NCI-H446 (cell line): ENCODE measurements at places on chromosomes 5 and 9.

- no peak for DNase-seq
Measured at GRCh38 chr9:122070728-122071515, 22.2 kb downstream of the TTLL11 start.

DNA sequence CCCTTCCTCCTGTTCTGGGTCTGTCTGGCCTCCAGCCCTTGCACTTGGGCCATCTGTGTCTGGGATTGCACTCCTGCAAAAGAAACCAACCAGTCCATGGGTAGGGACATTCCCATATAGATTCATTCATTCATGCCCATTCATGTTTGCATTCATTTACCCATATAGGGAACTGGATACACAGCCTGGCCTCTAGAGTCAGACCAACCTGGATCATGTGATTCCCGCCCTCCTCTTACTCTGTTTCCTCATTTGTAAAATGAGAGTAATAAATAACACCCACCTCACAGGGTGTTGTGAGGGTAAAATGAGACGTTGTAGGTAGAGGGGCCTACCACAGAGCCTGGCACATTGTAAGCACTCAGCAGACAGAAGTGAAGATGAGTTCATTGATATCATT, 8.5 kb downstream of the PCDH12 start:
- no peak for DNase-seq

DNA sequence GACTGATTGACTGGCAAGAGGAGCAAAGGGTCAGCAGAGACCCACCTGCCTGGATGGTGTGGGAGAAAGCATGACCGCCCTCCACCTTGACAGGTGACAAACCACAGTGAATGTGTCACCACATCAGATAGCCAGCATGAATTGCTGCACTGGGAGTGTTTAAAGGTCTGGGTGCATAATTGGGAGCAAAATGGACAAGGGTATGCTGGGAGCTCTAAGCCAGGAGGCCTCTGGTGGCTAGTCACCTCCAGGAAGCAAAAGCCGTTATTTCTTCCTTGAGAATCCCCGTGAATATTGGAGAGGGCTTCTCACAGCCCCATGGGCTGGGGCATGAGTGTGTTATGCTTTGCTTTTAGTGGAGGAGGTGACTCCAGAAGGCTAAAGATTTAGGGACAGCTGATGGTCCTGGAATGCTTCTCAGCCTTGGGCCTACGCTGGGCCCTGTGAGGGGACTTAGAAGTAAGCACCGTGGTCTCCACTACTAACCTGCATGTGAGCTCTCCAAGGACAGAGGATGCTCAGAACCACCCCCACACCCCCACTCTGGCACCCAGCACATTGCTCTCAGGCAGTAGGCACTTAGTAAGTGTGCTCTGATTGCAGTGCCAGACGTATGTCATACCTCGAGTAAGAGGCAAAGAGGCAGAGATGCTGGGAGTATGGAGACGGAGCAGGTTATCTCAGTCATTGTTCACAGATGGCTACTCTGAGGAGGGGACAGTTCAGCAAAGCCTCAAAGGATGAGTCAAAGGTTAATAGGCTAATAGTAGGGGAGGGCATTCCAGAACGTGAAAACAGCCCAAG, 9.1 kb upstream of the IRF1 start:
- DNase-seq: no peak

GRCh38 chr5:17343675-17344074, 126.2 kb downstream of the BASP1 start:
- DNase-seq: no peak

DNA sequence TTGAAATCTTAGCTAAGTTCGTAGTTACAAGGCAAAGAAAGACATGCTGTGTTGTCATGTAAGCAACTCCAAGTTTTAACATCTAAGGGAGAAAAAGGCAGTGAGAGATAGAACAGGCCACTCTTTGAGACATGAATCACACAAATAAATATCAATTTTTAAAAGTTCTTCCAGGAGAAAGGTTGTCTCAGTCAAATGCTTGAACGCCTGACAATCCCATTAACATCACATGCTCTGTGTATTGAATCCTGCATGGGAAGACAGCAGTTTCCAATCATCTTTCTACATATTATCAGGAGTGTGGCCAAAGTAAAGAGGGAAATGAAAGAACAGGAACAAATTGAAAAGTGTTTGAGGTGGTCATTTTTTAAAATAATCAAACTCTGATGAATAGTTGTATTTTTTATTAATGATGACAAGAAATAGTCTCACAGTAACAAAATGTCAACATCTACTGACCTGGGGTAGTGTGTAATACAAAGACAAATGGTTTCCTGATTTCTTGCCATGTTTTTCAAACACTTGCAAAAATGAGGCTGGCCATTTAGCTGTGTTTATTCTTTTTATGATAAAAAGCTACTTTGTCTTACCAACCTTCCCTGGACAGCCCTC, 6.4 kb upstream of the C6 start:
- DNase-seq: no peak

DNA sequence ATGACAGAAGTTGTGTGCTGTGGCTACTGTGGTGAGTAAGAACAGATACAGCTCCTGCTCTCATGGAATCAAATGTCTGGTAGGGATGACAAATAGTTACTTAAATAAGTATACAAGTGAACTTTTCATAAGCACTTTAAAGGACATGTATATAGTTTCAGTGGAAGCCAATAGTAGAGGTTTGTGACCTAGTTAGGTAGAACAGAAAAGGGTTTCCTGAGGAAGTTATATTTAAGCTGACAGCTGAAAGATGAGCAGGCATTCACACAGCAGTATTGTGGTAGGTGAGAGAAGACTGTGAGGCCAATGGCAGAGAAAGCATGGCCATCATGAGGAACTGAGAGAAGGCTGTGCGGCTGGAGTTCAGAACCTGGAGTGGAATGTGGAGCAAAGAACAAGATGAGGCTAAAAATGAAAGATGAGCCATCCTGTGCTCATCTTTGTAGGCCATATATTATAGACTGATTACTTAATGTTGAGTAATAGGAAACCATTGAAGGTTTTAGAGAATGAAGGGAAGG, 15.4 kb downstream of the FAM174A start:
- DNase-seq: no peak

- no peak for DNase-seq
Measured at GRCh38 chr5:75012748-75013147, 39.6 kb downstream of the GCNT4 start.

DNA sequence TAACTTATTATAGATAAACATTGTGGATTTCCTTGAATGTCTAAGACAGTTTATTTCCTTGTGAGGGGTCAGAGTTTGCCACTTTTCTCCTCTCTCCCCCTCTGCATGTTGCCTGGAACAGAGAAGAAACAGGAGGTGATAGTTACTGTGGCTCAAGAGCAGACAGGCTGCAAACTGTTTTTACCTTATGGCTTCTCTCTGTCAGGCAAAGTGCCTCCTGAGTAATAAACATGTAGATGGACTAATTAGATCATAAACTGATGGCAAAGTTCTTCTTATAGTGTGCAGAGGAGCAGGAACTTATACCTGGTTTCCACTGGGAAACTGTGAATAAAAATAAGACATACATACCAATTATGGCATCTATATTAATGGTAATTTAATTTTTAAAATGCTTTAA, 133.1 kb upstream of the CDH12 start:
- DNase-seq: no peak

GRCh38 chr5:68652534-68652965, 437.0 kb downstream of the PIK3R1 start:
- peak; percentile 63 for DNase-seq

- DNase-seq: no peak
Measured at GRCh38 chr9:13090628-13091027, 188.9 kb downstream of the MPDZ start.

GRCh38 chr5:4017076-4017803, 421.6 kb downstream of the IRX1 start:
- no peak for DNase-seq

DNA sequence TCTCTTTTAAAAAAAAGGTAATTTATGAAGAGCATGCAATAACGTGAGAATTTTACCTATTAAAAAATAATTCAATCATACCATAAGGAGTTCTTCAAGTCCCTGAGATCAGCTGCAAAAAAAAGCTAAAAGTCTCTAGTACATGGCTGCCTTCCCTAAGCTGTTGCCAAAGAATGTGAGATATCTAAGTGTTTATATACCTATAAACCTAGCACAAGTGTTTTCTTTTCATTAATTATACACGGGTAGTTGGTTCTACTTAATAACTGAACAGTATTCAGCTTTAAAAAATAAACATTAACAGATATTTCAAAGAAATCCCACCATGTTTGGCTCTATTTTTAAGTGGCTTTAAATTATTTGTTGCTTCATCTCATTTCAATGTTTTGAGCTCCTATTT, 25.9 kb downstream of the FNBP1 start:
- DNase-seq: no peak

GRCh38 chr9:101307524-101308213, 77.1 kb downstream of the BAAT start:
- peak; percentile 69 for DNase-seq
